PC-9 (cell line): ENCODE measurements at places on chromosomes 1 and 21.

DNA sequence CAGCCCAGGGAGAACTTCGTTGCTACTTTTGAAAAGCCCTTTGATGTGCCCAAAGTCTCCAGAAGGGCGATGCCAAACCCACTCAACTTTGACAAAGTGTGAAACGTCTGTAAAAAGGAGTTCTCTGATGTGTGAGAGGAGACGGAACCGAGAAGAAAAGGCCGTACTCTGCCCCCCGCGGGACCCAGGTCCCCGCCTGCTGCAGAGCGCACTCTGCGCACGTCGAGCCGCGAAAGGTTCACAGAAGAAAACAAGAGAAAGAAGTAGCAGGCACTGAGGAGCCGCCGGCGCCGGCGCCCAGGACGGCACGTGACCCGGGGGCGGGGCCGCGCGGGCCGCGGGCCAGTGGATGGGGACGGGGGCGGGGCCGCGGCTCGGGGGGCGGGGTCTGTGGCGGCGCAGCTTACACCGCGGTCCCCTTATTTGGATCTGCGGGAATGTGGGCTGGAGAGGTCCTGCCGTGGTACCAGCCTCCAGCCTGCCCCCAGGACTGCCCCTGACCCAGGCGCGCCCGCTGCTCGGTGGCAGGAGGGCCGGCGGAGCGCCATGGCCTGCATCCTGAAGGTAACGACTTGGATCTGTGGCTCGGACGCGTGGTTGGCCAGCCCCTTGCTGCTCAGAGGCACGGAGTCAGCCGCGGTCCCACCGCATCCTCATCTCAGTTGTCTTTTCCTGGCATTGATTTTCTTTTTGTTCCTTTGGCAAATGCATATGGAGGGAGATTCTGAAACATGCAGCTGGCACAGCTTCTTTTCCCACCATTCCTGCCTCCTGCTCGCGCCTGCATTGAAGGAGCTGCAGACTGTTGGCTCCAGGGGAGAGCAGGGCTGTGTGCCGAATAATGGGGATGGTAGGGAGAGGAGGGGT lies at the start of gene ST6GALNAC3:
Gene ST6GALNAC3 (plus strand): TSS at position 426 of the 867 bp plus-strand sequence.
- peak; percentile 9 for DNase-seq

GRCh38 chr1:92096317-92096716 lies 16.2 kb downstream of the BTBD8 start:
- no peak for DNase-seq

DNA sequence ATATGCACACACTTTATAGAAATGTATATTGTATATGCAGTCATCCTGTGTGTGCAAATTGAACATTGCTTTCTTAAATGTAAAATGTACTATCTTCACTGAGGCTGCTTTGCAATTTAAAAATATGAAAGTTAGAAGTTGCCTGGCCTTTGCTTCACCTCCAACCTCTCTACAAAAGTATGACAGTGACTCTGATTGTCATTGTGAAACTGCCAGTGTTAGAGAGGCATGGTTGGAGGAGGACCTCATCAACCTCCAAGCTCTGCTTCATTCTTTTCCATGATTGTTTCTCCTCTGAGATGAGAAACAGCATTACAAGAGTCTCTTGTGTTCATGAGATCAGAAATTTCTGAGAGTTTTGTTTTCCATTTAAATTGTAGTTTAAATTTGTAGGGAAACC lies 185.5 kb downstream of the ZC3H11B start:
- DNase-seq: no peak

- DNase-seq: no peak
Observed at GRCh38 chr1:151145304-151146071, 943 bp downstream of the SEMA6C start.
